ENCODE measurements at places on chromosomes 2 and 18.

DNA sequence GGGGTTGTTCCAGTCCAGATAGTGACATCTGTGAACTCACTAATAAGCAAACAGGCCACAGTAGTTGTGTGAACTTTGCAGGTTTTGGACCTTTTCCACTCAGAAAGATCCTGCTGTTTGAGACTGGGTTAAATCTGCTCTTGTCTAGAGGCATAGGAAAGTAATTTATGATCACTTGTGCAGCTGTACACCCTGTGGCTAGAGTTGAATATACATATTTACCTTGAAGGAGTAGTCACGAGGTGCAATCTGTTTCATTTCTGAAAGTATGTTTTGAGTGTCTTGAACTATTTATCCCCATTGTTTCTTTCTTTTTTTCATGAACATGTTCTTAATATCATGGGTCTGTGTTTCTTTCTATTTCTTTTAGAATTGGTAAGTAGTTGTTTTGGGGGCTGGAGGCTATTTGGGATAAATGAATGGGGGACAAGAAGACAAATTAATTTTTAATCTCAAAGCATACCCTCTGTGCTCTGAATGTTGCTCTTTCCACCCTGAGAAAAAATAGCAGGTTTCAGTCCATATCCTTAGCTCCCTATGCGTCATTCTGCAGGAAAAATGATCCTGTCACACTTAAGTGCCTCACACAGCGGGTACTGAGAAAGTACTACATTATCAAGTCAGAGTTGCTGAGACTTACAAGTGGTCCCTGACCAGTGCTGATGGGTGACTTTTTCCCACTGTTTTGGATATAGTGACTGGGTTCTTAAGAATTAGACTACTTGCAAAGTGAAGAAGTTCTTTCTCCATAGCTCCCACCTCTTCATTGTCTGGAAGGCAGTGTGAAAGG lies 28.2 kb downstream of the DCC start:
- no peak for DNase-seq

DNA sequence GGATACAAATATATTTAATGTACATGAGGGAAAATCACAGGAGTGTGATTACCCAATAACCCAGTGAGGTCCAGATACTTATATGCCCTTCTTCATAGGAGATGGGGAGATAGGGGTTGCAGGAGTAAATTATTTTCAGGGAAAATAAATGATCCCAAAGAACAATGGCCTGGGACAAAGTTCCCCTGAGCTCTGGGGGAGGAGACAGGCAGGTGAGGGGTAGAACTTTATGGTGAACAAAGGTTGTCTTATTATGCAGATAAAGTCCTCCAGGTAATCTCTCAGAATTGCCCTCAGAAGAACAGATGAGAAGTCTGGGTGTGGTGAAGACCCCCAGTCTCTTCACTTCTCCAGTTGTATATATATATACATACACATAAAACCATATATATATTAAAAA lies 22.1 kb upstream of the RMDN2 start:
- DNase-seq: no peak

DNA sequence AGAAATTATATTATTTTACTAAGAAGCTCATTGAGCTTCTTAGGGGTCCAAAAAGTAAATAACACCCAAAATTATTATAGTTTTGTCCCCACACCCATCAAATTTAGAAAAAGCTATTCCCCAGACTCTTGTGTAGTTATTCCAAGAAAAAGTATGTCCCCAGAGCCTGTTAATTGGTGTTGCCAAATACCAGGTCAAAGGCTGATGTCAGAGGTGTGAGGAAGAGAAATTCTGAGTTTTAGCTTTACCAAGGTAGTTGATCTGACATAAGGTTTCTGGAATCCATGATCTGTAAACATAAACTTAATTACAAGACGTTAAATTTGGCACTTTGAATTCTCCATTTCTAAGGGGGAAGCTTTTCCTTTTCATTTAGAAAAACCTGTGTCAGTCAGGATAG lies 29.3 kb upstream of the PSME4 start:
- no peak for DNase-seq

GRCh38 chr2:28670856-28671255 lies 80.8 kb upstream of the PPP1CB start:
- DNase-seq: no peak

DNA sequence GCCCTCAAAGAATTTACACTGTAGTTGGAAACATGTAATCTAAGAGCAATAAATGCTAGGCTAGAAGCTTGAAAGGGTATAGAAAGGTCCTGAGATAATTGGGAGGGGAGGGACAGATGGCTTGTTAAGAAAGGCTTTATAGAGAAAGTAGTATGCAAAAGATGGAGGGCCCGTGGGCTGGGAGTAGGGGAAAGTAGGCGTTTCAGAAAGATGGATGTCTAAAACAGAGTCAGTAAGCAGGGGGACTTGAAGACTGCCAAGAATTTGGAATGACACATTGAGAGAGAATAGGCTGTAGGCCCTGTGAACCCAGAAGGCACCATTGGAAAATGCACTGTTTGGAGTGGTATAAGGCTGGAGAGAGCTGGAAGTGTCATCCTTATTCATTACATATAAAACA lies 822 bp downstream of the PSMG2 start:
- no peak for DNase-seq

GRCh38 chr18:74198453-74198852 lies 50.1 kb downstream of the TIMM21 start:
- DNase-seq: no peak

- DNase-seq: no peak
Measured at GRCh38 chr2:230715201-230715600, 2.6 kb downstream of the CAB39 start.

- no peak for DNase-seq
Measured at GRCh38 chr18:9095297-9096006, 7.0 kb upstream of the NDUFV2 start.

DNA sequence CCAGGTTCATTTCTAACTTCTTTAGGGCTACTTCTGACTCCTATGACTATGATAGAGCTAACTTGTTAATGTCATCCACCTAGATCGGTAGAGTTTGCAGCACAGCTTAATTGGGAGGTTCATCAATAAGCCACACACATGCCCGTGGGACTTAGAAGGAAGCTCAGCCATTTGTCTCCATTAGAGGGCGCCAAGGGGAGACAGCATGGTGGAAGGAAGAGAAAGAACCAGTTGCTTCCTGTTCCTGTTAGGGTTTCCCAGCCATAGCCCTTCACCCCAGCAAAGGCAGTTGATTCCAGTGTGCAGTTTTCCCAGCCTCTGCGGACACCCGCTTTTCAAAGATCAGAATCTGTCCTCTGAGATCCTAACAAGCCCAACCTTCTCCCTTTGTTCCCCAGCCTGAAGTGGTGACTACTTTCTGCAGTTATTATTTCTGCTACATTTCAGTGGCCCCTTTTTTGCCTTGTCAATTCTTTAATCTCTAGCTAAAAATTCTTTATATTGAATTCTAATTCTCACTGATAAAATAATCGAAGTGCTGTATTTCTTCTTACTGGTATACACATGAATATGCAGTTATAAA lies 30.3 kb downstream of the MAIP1 start:
- peak; percentile 19 for DNase-seq

- no peak for DNase-seq
Measured at GRCh38 chr18:59498506-59499086, 139.5 kb upstream of the LMAN1 start.

- DNase-seq: no peak
Measured at GRCh38 chr2:44548221-44549098, 186.7 kb downstream of the CAMKMT start.

GRCh38 chr18:46155641-46156051 lies 51.5 kb downstream of the HAUS1 start:
- DNase-seq: no peak

DNA sequence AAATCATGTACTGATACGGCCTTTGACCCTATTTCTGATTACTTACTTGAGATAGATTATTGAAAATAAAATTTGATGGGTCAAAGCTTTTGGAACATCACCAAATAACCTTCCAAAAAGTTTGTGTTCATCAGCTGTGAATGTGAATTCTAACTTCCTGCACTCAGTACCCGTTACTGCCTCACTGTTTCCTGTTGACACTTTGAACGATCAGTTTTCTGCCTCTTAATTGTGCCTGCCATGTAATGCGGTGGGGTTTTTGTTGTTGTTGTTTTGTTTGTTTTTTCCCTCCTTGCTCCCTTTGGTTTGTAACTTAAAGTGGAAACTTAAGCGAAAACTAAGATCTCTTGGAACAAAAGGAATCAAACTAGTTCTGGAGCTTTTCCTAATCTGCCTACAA lies 18.9 kb downstream of the ATG16L1 start:
- DNase-seq: no peak

DNA sequence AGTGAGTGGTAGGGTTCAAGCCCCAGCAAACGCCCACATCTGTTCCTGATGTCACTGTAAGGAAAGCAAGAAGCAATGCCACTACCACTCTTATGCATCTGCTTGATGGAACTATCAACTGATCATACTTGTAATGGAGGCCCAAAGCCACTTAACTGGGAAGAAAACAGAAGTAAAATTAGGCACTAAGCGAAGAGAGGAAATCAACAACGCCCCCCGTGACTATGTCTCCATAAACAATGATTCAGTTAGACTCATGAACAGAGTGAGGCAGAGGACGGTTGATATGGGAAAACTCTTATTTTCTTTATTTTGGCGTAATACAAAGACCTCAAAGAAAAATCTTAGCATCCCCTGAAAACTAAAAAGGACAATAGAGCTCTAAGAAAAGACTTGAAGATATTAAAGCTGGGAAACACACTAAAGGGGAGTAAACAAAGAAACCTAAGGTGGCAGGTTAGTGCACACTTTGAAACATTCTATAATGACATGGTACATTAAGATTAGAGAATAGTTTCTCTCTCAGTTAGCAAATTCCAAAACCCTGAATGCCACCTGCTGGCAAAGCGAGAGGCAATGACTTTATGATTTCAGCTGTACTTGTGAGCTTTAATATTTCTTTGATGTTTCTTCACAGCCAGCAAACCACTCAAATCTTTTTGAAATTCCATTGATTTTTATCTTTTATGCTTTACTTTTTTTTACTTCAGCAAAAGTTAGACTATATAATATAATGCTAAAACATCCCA lies 86.5 kb downstream of the LRP2 start:
- no peak for DNase-seq

DNA sequence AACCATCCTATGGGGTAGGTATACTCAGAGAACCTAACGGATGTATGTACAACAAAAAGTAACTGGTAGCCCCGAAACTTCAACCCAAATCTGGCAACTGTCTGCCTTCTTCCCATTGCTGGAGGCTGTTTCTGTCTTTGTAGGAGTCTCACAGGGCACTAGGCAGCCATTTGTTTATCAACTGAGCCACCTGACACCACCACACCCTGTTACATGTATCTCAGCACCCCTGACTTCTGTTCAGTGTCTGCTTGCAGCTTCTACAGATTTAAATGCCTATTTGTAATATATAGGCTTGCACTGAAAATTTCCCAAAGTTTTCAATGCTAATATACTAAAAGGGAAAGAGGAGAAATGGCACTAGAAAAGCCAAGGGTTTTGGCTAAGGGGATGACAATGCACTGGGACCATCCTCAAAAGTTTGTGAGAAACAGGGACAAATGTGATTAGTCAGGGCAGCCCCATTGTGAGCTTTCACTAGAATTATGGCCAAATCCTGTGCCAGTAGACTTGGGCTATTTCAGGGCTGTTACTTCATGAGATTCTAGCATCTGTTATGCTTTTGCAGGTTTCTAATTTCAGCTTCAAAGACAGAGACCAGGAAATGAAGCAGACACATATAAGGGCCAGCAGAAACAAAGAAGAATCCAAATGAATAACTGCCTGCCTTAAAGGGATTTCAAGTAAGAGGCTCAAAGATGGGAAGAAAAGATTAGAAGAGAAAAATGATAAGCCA lies 103.3 kb downstream of the MYO5B start:
- DNase-seq: no peak

DNA sequence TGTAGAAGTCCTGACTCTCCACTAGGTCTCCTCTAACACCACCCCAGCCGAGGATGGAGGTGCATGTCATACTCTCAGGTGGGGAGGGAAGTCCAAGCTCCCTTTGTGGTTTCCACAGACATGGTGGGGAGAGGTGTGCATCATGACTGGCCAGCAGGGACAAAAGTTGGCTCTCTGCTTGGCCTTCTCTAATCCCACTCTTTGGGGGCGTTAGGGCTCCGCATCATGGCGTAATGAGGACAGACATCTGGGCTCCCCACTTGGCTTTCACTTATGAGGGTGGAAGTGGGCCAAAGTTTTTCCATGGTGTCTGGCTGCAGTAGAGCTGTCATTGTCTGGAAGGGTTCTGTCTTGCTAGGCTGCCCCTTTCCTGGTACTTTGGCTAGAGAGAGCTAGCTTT lies 80.7 kb upstream of the DAPL1 start:
- no peak for DNase-seq

GRCh38 chr2:195663007-195663406 lies 6.0 kb downstream of the SLC39A10 start:
- no peak for DNase-seq

DNA sequence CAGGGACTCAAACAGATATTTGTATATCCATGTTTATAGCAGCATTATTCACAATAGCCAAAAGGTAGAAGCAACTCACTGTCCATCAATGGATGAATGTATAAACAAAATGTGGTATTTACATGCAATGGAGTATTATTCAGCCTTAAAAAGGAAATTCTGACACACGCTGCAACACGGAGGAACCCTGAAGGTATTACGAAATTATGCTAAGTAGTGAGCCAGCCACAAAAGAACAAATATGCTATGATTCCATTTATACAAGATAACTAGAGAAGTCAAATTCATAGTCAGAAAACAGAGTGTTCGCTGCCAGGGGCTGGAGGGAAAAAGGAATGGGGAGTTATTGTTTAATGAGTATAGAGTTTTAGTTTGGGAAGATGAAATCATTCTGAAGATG lies 61.0 kb upstream of the CDKL4 start:
- DNase-seq: no peak

GRCh38 chr18:13436576-13436975 lies 218.0 kb downstream of the LDLRAD4 start:
- no peak for DNase-seq

GRCh38 chr2:194253528-194254259 lies 1403.3 kb upstream of the SLC39A10 start:
- no peak for DNase-seq

- no peak for DNase-seq
Measured at GRCh38 chr2:102622646-102623045, 3.3 kb downstream of the SLC9A2 start.

GRCh38 chr2:112032224-112032586 lies 22.9 kb upstream of the TMEM87B start:
- DNase-seq: no peak

Measured in activated T-cell treated with anti-CD3 and anti-CD28 coated beads for 4 hours (primary cell).